KG1 (cell line): ENCODE measurements at places on chromosomes 2 and 18.
A peak's percentile ranks its signal among the peaks of the same experiment; 100 is the strongest.

DNA sequence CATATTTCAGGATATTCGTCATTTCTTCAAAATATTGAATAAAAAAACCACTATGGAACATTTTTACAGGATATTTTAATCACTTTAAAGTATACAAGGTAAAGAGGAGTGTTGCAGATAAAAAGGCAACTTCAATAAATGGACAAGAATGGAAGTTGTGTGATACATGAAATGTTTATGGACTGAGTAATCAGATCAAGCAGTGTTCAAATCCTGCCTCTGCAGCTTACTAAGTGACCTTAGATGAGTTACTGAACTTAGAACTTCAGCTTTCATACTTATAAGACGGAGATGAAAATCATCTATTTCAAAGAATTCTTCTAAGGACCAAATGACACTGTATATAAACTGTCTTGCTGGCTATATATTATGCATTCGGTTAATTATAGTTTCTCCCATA, 87.2 kb downstream of the LNPK start:
- no peak for DNase-seq

- no peak for DNase-seq
Measured at GRCh38 chr18:79826966-79827365, 29.2 kb downstream of the KCNG2 start.

DNA sequence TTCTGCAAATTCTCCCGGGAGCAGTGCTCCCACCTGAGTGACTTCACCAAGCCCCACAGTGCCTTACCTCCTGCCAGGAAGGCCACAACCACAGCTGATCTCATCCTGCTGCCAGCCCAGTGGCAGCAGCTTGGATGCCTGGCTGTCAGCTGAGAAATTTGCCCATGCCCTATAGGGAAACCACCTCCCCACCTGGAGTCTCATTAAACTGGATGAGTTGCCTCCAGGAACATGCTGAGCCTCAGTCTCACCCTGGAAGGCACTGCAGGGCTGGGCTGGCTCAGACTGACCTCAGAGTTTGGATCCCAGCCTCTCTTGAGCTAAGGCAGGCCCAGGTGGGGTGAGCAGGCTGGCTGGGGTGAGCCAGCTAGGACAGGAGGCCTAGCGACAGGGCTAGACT, 23.3 kb downstream of the REEP1 start:
- no peak for DNase-seq

DNA sequence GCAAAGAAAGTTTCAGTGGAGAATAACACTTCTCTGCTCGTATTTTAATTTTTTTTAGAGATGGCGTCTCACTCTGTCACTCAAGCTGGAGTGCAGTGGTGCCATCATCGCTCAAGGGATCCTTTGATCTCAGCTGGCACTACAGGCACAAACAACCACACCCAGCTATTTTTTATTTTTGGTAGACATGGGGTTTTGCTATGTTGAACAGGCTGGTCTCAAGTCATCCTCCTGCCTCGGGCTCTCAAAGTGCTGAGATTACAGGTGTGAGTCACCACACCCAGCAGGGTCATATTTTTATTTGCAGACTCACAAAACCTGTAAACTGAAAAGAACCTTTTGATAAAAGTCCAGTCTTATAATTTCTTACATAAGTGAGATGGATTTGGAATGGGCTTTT, 2.6 kb downstream of the TRAK2 start:
- DNase-seq: no peak

DNA sequence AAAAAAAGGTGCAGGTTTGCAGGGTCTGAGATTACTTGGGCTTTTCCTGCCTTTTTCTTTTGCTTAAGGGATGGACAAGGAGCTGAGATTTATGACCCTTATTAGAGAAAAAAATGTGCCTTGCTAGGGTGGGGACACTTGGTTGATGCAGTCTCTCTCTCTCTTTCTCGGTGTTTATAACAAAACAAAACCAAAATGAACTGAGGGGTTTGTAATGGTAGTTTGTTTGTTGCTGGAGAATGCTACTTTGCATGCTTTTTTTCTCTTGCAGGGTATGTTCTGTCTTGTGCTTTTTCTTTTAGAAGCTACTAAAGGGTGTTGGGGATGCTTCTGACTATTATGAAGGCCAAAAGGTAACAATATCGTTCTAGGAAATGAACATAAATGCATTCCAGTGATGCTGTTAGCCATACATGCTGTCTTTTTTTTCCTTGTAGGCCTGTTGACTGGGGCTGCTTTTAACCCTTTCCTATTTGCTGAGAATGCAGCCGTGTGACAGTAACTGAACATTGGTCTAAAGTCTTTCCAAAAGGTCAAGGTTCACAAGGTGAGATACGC, 435 bp downstream of the ZNF532 start:
- DNase-seq: no peak

GRCh38 chr18:43775591-43775990, 498.3 kb upstream of the SYT4 start:
- no peak for DNase-seq

DNA sequence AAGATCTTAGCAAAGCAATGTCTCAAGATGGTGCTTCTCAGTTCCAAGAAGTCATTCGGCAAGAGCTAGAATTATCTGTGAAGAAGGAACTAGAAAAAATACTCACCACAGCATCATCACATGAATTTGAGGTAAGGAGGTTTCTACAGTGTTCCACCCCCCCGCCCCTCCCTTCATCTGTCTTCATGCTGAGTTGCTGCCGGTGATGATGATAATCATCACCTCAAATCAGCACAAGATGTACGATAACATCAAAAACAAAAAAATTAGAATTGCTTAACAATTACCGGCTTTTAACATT, 14.6 kb downstream of the UGP2 start:
- DNase-seq: peak; percentile 67

GRCh38 chr2:126975671-126976655, 77.3 kb downstream of the TEX51 start:
- DNase-seq: no peak

GRCh38 chr18:50694147-50694546, 125.7 kb downstream of the MRO start:
- no peak for DNase-seq

GRCh38 chr2:30031184-30031583, 109.8 kb upstream of the ALK start:
- DNase-seq: no peak

DNA sequence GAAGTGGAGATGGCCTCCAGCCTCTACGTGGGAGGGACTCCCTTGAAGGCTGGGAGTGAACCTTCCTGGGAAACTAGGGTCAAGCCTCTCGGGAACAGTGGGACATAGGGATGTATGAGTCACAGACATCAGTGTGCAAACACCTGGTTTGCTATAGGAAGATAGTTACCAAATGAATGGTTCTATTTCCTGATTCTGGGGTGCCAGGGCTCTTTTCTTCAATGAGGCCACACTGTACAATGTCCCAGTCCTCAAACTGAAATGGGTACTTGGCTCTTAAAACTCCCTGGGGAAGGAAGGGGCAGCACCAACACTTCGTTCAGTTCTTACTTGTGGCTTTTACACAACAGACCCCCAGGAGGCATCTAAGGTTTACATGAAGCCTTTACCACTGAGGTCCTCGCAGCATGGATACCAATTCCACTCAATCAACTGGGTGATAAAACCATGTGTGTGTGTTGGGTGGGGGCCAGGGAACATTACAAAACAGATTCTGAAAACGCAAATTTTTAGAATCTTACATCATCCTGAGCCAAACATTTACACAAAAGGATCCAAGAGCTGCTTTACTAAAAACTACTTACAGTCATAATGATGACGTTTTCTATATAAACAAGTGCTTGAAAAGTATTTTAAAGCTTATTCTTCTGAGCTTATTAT, 10.4 kb downstream of the ERFE start:
- DNase-seq: no peak
